ENCODE measurements at places on chromosomes 2 and 18.

GRCh38 chr2:152581360-152581759 is 135.9 kb downstream of the PRPF40A start:
- no peak for DNase-seq

GRCh38 chr2:84879584-84880394 is 1.1 kb downstream of the TRABD2A start:
- no peak for DNase-seq

- DNase-seq = no peak
Observed at GRCh38 chr2:15926252-15926651, 14.1 kb upstream of the MYCN start.

DNA sequence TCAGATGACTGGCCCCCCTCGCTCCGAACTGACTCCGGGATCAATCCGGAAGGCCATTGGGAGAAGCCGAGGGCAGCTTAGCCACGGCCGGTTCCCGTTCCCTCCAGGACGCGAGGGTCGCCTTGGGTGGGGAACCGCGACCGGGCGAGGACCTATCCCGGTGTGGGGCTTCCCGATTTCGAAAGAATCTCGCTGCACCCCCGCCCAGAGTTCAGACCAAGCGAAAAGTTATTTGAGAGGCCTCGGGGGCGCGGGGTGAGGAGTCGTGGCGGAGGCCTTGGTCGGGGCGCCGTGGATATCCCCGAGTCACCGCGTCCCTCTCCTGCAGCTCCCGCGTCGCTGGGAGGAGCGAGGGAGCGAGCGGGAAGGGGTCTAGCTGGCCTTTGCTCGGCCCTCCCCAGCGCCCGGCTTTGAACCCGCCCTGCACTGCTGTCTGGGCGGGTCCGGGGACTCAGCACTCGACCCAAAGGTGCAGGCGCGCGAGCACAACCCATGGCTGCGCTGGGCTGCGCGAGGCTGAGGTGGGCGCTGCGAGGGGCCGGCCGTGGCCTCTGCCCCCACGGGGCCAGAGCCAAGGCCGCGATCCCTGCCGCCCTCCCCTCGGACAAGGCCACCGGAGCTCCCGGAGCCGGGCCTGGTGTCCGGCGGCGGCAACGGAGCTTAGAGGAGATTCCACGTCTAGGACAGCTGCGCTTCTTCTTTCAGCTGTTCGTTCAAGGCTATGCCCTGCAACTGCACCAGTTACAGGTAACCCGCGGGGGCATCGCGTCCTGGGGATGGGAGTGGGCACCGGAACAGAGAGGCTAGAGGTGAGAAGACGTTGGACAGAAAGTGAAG is at the start of gene CYP27A1:
Gene CYP27A1 (plus strand): TSS at position 457 of the 837 bp plus-strand sequence. CDS start 36 bp downstream, at position 493.
- no peak for DNase-seq

- no peak for DNase-seq
Observed at GRCh38 chr2:38039121-38039910, 36.6 kb downstream of the CYP1B1 start.

- no peak for DNase-seq
Observed at GRCh38 chr2:169819106-169819505, 5.6 kb downstream of the METTL5 start.

DNA sequence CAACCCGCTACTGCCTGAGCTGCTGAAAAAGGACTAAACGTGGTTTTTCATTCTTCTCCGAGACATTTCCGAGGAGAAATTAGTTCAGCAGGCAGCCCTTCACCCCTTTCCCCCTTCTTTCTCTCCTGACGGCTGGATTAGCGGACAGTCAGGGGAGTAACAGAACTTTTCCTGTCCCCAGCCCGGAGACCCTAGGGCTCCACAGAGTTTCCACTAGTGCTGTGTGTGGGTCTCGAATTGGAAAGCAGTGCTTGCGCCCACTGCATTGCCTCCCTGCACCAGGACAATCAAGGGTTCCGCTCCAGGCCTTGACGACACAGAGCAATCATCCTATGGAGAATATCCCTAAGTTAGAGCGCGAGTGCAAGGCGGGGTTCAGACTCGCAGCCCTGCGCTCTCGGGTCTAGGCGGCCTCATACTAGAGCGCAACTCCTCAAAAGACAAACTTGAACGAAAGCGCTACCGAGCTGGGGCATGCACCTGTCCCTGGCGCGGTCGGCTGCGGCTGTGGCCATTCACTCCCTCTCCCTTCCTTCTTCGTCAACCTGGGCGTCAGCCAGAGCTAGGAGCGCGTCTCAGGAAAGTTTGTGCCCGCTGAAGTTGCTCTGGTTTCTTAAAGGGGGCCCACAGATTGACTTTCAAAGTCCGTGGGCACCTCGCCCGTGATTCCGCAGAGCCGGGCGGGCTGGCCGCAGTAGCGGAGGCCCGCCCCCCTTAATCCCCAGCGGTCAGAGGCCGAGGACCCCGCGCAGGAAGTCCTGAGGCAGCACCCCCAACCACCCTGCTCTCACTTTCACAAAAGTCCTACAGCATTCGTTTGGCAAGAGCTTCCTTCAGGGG is 801 bp downstream of the OSR1 start:
- no peak for DNase-seq

GRCh38 chr2:35989040-35989439 is 366.5 kb upstream of the CRIM1 start:
- DNase-seq = no peak

DNA sequence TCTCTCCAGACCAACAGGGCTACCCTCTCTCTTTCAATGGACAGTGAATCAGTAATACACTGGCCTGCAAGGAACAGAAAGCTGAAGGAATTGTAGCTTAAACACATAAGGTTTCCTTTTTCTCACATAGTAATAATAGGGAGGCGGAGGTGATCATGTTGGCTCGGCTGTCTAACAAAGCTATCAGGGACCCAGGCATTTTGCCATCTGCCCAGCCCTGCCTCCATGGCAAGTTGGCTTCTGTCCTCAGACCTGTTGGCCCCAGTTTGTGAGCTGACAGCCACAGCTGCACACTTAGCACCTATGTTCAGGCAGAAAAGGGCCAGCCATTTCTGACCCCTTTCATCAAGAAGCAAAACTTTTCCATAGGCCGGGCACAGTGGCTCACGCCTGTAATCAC is 2.0 kb upstream of the CHRNG start:
- DNase-seq = no peak

DNA sequence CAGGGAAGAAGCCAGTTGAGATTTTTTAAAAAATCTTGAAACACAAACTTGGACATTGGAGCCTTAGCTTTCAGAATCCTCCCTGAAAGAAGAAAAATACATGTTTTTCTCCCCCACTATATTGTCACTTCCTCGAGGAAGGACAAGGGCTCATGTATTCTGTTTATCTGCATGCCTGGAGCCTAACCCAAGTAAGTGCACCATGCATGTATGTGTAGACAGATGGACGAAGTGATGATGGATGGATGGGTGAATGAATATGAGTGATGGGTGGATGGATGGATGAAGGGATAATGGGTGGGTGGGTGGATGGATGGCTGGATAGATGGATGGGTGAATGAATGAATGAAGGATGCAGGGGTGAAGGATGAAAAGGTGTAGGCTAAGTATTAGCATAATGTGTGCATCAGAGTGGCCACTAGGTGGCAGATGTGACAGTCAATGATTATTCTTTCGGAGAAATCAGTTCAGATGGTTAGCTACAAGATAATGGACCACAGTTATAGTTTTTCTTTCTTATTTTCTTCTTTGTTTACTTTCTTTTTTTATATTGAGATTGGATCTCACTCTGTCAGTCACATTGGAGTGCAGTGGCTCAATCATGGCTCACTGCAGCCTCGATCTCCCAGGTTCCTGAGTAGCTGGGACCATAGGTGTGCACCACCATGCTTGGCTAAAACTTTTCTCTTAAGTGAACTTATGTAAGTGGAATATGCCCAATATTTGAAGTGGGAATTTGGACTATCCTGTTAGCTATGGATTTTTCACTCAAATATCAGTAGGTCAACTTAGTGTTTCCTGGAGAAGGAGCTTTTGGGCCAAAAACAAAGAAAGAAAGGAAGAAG is 18.5 kb upstream of the CCDC93 start:
- DNase-seq = peak; percentile 22

GRCh38 chr2:66431846-66432587 is 2.9 kb upstream of the MEIS1 start:
- no peak for DNase-seq

- no peak for DNase-seq
Observed at GRCh38 chr2:58571181-58571852, 330.2 kb upstream of the FANCL start.

GRCh38 chr2:170307052-170307451 is 129.1 kb downstream of the MYO3B start:
- DNase-seq = no peak

DNA sequence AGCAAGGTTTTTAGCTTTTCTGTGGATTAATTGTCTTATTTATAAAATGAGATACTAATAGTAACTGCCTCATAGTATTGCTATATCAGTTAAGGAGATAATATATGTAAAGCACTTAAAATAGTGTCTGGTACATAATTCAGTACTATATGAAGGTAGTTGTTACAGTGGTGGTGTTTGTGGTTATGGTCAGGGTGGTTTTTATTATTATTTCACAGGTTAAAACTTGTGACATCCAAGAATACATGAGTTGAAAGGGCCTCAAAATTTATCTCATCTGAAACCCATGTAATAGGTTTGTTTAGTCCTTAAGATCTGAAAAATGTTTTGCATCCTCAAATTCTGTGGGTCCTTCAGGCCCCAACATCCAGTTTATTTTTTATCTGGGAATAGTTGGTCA is 369.5 kb upstream of the LRATD1 start:
- DNase-seq = no peak

- DNase-seq = no peak
Observed at GRCh38 chr2:227497158-227497557, 25.2 kb downstream of the AGFG1 start.

DNA sequence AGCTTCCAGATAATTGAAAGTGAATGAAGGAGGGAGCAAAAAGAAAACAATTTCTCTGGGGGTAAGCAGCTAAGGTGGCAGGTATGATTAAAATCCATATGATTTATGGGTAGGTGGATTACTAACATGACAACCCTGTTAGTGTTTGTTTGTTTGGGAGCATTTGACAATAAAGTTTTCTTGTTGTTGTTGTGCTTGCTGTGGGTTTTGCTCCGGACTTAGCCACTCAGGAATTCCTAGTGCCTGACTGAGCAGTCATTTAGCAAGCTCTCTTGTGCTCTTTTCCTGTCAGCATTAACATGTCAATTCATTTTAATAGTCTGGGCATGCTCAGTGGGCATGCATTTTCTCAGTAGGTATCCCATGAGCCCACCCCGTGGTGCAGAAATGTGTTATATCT is 674.8 kb upstream of the ZEB2 start:
- no peak for DNase-seq

DNA sequence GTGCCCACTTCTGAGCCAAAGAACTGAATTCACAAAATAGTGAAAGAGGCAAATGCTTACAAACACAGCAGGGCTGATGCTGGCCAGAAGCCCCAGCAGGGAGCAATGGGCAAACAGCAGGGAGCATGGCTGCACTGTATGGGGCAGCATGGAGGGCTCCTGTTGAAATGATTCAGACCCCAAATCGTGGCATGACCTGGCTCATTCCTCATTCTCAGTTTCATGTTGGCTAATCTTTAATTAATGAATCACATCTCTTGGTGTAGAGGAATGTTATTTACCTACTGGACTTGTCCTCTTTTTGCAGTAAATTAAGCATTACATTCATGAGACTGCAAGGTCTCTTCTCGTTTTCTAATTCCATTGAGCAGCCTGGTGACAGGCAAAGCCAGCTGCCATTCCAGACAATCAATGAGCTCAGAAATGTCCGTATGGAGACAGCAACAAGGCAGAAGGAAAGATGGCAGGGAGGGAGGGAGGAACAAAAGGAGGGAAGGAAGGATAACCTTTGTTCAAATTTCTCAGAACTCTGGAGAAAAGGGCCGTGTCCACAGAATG is 84.9 kb upstream of the ST8SIA3 start:
- DNase-seq = no peak

- DNase-seq = no peak
Observed at GRCh38 chr18:10015288-10015701, 101.5 kb downstream of the VAPA start.

DNA sequence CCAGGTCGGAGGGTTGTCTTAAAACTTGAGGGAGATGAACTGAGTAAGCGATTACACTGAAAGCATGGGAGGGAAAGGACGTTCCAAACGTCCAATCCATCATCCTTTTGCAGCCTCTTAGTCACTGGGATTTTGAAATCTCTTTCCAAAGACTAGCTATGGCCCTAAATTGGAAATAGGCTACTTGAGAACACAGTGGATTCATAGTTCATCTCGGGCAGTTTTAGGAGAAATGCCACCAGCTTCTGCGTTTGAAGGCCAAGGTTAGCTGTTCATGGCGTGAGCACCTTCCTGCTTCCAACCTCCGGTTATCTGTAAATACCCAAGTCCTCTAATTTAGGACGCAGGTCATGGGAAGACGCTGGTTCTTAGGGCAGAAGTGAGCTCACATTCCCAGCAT is 821 bp upstream of the EML6 start:
- no peak for DNase-seq

- no peak for DNase-seq
Observed at GRCh38 chr18:58901143-58901542, 36.5 kb downstream of the ZNF532 start.

DNA sequence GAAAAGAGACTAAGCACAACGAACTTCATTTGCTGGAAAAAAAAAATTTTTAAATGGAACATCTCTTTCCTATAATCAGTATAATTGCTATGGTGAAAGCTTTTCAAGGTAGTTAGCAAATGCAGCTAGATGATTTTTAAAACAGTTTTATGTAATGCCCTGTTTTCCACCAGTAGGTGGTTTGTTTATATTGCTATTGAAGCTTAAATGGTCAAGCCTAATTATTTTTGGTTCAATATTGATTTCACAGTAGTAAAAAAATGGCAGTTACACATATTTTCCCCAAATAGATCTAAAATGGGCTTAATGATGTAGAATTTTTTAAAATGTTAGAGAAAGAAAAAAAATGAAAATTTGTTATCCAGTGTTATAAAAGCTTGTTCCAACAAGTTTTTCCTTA is 70.2 kb downstream of the CDH19 start:
- no peak for DNase-seq

DNA sequence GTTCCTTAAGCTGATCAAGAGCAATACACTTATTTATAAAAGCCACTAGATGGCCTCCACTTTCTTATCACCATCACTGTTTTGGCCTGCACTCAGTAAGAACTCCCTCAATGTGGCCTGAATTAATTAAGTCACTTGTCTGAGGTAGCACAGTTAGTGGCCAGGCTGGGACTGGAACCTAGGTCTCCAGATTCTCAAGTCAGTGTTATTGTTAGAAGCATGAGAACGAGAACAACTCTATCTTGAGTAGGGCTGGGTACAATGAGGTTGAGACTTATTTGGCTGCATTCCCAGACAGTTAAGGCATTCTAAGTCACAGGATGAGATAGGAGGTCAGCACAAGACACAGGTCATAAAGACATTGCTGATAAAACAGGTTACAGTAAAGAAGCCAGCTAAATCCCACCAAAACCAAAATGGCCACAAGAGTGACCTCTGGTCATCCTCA is 115.8 kb downstream of the SS18 start:
- DNase-seq = no peak

- DNase-seq = no peak
Observed at GRCh38 chr2:111252436-111252835, 131.7 kb downstream of the BCL2L11 start.
